ENCODE measurements at places on chromosomes 11 and 22.

DNA sequence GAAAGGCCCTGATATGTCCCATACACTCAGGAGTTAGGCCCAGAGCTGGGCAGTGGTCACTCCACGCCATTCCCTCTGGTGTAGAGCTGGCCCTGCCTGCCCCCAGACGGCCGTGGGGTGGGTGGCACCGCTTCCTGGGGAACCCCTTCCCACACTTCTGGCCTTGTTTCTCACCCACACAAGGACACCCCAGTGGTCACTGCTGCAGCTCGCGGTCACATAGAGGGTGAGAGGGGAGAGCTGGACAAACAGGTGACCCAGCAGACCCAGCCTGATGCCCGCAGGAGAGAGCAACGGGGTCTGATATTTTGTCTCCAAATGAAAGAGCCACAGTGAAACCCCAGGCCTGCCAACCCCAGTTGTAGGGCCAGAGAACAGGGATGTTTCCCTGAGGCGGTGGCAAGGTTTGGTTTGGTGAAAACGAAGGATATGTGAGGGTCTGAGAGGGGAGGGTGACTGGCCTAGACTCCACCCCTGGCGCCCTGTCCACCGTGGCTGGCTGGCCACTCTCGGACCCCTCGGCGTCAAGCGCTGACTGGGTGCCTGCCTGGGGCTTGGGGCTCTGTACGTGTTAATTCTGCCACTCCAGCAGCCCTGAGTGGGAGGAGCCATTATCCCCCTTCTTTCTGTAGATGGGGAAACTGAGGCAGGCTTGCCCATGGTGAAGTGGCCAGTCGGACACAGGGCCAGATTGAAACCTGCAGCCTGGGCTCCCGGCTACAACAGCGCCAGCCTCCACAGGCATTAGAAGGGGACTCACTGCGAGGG is 71.0 kb upstream of the PPARA start:
- DNase-seq, result no peak

DNA sequence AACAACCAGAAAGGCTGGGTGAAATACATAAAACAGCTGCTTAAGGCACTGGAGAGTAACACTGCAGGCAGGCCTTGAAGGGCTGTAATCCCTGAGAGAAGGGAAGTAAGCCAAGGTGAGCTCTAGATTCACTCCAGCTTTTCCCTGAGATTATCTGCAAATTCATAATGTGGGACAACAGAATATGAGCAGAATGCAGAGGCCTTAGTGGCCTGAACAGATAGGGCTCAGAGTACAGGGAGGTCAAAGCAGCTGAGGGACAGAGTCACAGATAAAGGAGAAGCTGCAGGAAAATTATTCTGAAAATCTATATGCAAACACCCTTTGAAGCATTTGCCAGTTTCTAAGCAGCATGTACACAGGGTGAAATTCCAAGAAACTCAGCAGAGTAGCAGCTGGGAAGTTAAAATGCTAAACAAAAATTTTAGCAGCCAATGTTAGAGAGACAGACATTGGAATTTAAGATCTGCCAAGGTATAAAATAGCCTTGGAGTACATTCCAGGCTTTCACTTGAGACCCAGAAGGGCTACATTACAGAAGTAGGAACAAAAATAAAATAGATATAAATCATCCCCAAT is 48.1 kb upstream of the CWF19L2 start:
- no peak for DNase-seq

DNA sequence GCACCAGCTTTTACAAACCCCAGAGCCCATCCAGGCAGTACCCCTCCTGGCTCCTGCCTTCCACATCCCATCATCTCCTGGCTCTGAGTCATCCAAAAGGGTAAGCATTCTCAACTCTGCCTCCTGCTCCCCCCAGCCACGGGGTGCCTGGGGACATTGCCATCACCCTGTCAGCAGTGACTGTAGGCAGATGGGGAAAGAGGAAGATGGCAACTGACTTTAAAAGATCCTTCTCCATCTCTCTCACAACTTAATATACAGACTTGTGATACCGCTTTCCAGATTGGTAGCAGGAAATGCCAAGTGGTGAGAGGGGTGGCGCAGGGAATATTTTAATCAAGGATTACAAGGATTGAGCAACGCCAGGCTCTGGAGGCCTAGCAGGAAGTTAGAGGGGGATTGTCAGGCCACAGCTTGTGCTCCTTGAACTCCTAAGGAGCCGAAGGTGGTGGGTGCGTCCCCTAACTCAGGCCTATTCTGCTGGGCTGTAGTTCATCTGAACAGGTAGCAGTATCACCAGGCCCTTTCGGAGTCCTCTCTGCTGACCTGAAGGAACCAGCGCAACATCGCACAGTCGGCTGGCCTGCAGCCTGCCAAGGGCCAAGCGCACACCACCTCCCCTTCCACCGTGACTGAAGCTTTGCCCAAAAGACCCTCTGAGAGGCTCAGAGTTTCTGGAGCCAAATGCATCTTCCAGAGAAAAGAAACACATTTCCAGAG is 83.3 kb downstream of the ZC3H12C start:
- no peak for DNase-seq

GRCh38 chr22:30427871-30428270 is 2.3 kb downstream of the MTFP1 start:
- no peak for DNase-seq

GRCh38 chr11:77345621-77346020 is 44.1 kb upstream of the GDPD4 start:
- no peak for DNase-seq

- no peak for DNase-seq
Observed at GRCh38 chr22:19795617-19796008, 35.0 kb downstream of the TBX1 start.

- DNase-seq, result no peak
Observed at GRCh38 chr11:128731041-128731663, 37.3 kb downstream of the FLI1 start.

- DNase-seq, result no peak
Observed at GRCh38 chr11:6625156-6625831, 6.1 kb upstream of the TPP1 start.

- no peak for DNase-seq
Observed at GRCh38 chr11:61368646-61369045, 6.5 kb downstream of the TMEM138 start.

- DNase-seq, result no peak
Observed at GRCh38 chr22:50399751-50400331, 56.7 kb downstream of the PPP6R2 start.

- no peak for DNase-seq
Observed at GRCh38 chr11:86463120-86463519, 88.4 kb downstream of the CCDC81 start.

DNA sequence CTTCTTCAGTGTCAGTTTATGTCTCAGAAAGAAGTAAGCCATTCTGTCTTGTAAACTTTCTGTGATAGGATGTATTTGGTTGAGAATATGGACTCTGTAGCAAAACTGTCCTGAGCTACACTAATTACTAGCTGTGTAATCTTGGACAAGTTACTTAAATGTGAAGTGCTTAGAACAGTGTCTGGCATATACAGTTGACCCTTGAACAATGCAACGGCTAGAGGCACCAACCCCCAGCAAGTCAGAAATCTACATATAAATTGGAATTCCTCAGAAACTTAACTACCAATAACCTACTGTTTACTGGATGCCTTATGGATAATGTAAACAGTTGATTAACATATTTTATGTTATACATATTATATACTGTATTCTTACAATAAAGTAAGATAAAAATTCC is 68.7 kb upstream of the GRK2 start:
- DNase-seq, result no peak

- no peak for DNase-seq
Observed at GRCh38 chr11:69010964-69011623, 2.0 kb downstream of the MRGPRF start.

- DNase-seq, result no peak
Observed at GRCh38 chr11:33500861-33501479, 199.7 kb downstream of the C11orf91 start.

- DNase-seq, result no peak
Observed at GRCh38 chr11:59429924-59430516, 3.8 kb upstream of the OR5A2 start.

- DNase-seq, result no peak
Observed at GRCh38 chr11:11594162-11594561, 27.6 kb downstream of the GALNT18 start.

- DNase-seq, result peak; percentile 46
Observed at GRCh38 chr11:46238078-46238966, 39.1 kb upstream of the CREB3L1 start.

- DNase-seq, result no peak
Observed at GRCh38 chr11:36012979-36013378, 69.1 kb downstream of the LDLRAD3 start.

DNA sequence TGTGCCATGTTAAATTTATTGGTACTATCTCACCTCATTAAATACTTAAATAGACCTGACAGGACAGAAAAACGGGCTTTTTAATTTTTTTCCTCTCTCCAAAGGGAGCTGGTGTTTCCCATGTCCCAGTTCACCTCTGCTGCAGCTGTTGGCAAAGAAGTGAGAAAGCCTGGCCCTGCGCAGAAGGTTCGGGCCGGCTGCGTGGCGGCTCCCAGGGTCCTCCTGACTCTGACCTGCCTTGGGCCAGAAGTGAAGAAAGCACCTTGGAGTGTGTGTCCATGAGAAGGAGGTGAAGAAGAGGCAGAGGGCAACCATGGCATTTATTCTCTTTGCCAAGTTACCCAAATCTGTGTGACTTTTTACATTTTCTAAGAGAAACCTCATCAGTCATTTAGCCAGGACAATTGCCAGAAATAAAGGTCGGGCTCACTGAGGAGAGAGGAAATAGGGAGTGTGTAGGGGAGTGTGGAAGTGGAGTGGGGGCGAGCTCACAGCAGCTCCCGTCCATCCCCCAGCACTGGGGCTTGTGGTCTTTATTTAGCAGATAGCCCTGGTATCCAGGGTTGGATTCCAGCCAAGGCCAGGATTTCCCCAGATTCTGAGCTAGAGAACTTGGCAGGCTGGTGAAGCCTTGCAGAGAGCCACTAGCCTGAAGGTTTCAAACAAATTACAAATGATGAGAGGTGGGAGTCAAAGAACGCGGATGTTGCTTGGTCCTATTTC is 102.4 kb upstream of the CADM1 start:
- DNase-seq, result no peak

GRCh38 chr11:8090756-8091155 is 9.7 kb downstream of the TUB start:
- DNase-seq, result no peak

DNA sequence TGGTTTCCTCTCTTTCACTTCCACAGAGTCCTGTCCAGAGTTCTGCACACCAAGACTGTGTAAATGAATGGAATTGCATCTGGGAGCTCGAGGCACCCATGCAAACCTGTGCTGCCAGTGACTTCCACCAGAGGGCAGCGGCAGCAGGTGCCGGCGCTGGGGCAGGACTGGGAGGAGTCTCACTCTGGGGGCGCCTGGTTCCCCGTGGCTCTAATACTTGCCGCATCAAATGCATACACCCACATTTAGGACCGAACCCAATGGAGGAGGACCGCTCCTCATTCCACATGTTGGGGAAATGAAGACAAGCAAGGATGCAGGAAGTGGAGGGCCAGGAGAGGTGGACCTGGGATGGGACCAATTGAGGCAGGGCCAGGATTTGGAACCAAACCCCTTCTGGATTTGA is 1.1 kb upstream of the CD6 start:
- DNase-seq, result peak; percentile 54

GRCh38 chr11:114970927-114971645 is 292.8 kb downstream of the NXPE2 start:
- DNase-seq, result no peak

DNA sequence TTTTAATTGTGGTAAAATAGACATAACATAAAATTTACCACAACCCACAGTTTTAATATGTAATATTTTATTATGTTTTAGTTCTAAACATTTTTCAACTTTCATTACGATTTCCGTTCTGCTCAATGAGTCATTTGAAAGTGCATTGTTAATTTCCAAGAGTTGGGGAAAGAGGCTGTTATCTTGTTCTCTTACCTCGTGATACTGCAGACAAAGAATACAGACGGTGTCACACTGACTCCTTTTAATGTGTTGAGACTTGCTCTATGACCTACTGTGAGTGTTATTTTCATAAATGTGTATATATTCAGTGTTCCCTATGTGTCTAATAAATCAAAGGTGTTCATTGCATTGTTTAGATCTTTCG is 10.8 kb upstream of the RAC2 start:
- no peak for DNase-seq

GRCh38 chr11:133047036-133047770 is 485.1 kb downstream of the OPCML start:
- no peak for DNase-seq

- DNase-seq, result peak; percentile 93
Observed at GRCh38 chr11:1572197-1573076, at the start of gene DUSP8. TSS of gene DUSP8 (minus strand) at chr11:1572271. CDS start at chr11:1565826, 6,445 bp downstream.

- no peak for DNase-seq
Observed at GRCh38 chr22:25570486-25570885, 6.0 kb downstream of the GRK3 start.

DNA sequence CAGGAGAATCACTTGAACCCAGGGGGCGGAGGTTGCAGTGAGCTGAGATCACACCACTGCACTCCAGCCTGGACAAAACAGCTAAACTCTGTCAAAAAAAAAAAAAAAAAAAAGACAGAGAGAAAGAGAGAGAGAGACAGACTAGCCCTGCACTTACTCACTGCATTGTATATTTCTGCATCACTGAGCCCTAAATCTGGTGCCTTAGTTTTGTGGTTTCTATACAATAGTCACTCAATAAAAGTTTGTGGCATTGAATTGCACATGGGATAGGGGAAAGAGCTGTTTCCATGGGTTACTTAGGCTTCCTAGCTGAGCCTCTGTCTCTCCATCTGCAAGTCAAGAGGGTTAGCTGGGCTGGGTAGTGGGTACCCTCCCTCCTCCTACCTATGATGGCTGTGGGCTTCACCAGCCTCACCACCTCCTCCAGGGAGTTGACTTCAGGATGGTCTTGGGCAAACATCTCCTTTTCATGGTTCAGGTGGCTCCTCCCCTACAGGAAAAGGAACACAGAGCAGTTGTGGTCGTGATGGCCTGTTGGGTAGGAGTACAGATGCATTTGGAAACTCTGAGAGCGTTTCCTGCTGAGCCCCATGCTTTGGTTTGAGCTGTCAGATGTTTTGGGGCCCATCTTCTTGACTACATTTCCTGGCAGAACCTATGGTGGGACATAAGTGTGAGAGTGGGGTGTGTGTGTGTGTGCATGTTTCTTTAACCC is 73.2 kb downstream of the CCDC81 start:
- no peak for DNase-seq

DNA sequence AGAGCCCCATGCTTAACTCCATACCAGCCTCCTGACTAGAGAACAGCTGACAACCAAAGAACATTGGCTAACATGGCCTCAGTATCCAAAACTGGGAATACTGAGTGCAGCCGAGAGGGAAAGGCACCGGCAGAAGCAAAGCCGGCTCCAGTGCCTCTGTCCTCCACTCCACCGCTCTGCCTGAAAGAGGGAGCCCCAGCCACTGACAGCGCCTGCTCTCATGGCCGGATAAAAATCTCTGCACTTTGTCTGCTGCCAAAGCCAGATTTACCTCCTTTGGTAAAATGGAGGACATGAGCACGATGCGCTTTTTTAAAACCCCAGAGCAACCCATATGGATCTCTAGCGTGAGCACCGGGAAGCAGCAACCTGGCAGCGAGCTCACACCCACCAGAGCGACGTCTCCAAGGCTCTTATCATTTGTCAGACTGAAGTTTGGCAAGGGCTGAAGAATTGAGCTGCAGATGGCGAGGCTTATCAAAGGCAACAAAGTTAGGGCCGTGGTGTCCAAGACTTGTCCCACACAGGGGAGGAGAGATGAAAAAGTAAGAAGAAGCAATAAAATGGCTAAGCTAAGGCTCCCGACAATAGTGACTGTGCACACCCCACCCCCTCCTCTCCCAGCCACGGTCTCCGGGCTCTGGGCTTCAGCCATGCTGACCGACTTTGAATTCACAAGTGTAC is 71.4 kb downstream of the EFCAB6 start:
- no peak for DNase-seq
